CD4-positive, alpha-beta memory T cell (primary cell): ENCODE measurements at places on chromosomes 6 and 20.

DNA sequence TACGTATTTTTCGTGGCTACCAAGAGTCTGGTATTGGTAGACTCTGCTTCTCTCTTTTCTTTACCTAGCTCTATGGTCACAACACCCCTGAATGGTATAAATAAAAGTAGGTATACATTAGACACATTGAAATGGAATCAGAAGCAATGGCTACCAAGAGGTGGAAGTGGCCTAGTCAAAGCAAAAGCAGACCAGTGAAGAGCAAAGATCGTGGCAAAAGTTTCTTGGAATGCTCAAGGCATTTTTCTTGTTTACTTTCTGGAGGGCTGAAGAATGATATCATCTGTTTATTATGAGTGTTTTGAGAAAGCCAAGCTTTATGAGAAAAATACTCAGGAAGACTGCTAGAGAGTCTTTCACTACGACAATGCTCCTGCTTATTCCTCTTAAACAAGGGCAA lies 28.6 kb upstream of the MOCS1 start:
- DNase-seq, result no peak

DNA sequence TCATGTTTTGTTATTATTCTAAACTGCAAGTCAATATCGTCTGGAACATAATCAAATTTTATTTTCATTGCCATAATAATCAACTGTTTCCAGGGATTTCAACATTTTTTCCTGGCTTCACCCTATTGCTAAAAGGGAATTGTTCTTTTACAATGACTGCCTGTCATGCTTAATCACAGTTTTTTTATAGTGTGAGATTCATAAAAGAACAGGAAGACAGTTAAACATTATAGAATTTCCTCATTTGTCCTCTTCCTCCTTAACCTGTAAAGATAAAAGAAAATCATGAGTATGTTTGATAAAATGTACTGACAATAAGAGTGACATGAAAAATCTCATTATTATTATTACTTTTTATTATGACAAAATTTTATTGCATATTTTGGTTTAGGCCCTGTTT lies 73.3 kb upstream of the CENPW start:
- DNase-seq, result no peak

- DNase-seq, result no peak
These were observed 104.4 kb downstream of the MRPL14 start for GRCh38 chr6:44022671-44023352.

DNA sequence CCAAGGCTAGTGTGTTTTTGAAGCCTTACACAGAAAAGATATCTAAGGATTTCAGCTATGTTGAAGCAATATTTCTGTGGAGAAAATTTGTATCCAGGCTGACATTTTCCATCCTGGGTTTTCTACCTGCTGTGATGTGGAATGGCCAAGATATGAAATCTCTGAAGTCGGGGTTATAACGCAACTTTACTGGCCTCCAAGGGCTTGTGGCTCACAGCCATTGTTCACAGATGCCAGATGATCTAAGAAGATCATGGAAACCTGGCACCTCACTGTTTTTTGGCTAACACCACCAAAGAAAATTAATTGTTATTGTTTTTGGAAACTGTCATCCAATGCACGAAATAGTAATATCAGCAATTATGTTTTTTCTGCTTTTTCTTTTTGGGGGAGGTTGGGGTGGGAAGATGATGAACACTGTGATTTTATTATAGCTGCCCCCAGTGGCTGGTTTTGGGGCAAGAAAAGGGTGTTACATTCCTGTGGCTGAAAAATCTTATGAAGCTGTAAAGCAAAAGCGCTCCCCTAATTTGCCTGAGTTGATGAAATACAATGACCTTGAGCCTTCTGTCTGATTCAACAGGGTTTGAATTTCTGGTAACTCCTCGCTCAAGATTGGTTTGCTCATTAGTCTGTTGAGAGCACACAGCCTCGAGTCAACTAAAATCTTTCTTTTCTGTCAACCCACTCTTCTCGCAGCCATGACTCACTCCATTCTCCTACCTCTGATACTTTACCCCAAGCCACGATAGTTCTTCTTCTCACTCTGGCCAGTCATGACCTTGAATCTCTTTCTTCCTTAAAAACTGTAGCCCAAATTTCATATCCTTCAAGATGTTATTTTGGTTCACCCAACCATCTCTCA lies 236.7 kb downstream of the PAX1 start:
- DNase-seq, result no peak

- no peak for DNase-seq
These were observed 37.8 kb downstream of the PSMG4 start for GRCh38 chr6:3296537-3296936.

DNA sequence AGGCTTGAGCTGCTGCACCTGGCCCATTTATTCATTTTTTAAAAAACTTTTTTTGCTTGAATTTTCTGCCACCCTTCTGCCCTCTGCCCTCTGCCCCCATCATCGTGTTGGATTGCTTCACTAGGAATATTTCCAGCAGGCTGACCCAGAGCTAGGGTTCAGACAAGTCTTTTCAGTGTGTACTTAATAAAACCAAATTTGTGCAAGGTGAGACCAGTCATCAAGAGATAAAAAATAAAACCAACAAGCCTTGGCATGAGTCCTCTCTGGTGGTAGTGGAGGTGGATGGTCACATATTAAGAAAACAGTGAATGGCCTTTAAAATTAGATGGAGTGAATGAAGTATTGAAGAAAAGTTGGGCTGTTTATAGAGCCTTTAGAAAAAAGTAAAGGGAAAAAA lies 239.6 kb downstream of the CDKAL1 start:
- no peak for DNase-seq

DNA sequence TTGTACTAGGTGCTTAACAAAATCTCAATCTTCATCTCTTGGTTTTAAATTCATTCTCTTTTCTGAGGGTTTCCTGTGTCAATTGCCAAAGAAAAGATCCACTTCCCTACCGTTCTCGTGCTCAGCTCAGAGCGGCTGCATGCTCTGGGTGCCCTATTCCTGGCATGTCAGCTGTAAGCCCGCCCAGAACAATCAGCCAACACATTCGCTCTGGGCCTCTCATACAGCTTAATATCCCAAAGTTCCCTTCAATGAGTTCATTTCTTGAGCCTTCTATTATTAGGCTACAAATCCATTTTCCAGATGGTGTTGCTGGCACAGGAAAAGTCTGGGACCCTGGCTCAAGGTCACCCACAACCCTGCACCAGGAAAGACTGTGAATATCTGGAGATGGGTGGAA lies 24.3 kb upstream of the LRFN2 start:
- DNase-seq, result no peak

DNA sequence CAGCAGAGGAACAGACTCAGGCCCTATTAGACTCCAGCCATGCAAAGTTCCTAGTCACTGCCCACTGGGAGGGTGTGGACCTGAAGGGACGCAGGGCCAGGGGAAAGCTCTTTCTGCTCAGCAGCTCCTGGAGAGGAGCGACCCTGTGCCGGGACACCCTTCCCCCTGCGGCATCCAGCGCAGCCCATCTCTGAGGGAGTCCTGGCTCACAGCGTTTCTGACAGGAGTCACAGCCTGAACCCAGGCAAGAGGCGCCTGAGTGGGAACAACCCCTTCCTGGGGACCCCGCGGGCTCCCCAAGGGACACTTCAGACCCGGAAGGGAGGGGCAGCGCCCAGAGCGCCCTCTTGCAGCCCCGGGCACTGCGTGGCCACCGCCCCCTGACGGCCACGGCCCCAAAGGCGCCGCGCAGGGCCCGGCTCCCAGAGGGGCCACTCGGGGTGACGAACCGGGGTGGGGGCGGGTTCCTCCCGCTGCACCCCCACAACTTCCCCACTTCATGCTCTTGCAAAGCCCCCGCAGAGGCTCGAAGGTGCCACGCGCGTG lies 862 bp downstream of the UCKL1 start:
- DNase-seq, result no peak

GRCh38 chr20:50111829-50112495 lies 988 bp downstream of the UBE2V1 start:
- DNase-seq, result no peak

DNA sequence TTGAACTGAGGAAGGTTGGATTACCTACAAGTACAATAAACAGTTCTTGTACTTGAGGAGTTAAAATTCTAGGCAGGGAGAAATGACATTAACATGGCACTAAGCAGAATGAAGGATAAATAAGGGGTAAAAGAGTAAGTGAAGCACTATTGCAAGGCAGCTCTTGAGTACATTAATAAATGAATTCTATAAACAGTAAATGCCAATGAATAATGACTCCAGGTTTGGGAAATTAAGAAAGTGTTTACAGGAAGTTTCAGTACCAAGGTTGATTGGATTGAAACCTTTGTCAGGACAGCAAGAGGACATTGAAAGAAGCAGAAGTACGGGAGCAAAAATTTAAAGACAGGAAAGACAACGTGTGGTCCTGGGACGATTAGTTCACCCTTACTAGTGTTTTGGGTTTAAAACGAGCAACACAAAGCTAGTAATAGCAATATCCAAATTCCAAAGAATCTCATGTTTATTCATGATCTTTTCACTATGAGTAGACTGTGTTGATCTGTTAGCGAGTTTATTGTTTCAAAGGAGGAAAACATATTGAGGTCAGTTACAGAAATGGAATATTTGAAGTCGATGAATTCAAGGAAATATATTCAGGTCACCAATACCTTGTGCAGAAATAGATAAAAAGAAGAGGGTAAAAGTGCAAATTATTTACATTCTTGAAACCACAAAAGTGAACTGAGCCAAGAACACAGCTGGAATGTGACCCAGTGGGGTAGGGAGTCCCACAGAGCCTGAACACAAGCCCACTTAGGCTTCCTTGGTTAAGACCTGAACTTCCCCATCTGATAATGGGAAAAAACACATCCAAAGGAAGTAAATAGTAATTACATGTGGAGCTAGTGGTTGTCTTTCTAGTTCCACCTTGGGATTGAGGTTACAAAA lies 80.8 kb downstream of the MKKS start:
- DNase-seq, result no peak

GRCh38 chr20:6576726-6577125 lies 190.8 kb upstream of the BMP2 start:
- no peak for DNase-seq

DNA sequence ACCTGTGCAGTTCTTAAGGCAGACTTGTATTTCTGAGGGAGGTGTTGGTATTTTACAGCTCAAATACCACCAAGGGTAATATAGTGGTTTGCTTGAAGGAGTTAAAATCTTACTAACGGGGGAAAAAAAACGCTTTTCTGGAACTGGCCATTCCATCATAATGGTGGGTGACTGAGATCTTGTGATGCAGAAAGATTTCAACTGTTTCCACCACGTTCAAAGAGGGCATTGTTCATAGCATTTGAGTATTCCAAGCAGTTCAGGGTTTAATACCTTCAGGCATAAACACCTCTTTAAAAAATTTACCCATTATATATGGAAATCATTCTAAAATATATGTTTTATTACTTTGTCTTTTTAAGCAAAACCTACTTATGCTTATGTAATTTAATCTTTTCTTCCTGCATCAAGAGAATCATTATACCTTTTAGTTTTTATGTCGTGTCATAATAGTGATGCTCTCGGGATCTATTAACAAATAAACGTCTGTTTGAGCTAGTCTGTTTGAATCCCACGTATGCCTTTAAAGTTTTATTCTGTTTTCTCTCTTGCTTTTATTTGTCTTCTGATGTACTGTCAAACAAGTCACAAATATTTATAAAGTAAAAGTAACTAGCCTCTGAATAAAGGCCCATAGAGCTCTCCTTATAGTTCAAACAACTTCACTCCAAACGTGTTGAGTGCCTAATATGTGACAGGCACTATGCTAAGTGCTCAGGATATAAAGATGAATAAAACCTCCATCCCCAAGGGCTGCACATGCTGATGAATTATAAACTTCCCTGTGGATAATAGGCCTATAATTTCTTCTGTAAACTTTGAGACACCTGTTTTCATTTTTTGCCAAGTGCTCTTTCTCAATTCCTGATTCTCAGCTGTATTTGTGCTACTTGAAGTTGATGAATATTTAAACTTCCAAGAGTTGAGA lies 298.8 kb upstream of the FERMT1 start:
- no peak for DNase-seq
